ENCODE measurements at places on chromosomes 1 and 21.

GRCh38 chr1:218297867-218298266 lies 12.8 kb downstream of the RRP15 start:
- DNase-seq, result no peak

GRCh38 chr1:96683931-96684330 lies 37.7 kb upstream of the PTBP2 start:
- DNase-seq, result no peak

DNA sequence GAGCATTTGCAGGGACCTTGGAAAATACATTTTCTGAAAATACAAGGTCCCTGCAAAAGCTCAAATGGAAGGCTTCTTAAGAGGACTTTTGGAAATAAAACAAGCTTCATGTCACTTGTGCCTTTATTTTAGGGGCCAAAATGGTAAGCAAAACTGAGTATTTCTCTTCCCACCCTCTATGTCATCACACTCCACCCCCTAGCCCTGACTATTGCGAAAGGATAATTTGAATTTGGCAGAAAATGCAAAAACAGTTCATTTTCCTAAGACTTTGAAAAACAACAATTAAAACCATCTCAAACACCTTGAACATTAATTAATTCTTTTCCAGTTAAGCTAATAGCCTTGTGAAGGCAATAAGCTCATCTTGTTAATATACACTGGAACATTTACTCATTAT lies 201.7 kb downstream of the TM2D1 start:
- DNase-seq, result no peak

GRCh38 chr1:184805667-184806295 lies 51.1 kb upstream of the EDEM3 start:
- DNase-seq, result peak; percentile 63

- DNase-seq, result no peak
Measured at GRCh38 chr1:102588536-102588935, 519.8 kb downstream of the COL11A1 start.

- no peak for DNase-seq
Measured at GRCh38 chr1:63817152-63817667, 43.4 kb downstream of the ROR1 start.

GRCh38 chr1:34262023-34262853 lies 85.5 kb downstream of the C1orf94 start:
- DNase-seq, result no peak

DNA sequence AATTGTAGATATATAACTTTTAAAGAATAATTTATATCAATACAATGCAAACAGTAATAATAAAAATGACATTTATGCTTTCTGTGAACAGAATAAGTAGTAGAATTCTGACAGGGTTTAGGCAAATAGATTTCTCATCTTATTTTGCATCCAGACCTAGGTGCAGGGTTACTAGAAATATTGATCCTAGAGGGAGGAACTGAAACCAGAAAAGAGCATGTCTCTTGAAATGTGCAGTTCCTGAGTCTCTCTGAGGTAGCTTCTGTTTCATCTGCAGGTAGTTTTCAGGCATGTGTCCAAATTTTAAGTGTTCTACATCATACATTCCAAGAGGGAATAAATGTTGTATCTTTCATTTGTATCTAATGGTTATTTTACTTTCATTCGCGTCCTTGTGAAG lies 631.9 kb upstream of the ADGRL4 start:
- DNase-seq, result no peak

DNA sequence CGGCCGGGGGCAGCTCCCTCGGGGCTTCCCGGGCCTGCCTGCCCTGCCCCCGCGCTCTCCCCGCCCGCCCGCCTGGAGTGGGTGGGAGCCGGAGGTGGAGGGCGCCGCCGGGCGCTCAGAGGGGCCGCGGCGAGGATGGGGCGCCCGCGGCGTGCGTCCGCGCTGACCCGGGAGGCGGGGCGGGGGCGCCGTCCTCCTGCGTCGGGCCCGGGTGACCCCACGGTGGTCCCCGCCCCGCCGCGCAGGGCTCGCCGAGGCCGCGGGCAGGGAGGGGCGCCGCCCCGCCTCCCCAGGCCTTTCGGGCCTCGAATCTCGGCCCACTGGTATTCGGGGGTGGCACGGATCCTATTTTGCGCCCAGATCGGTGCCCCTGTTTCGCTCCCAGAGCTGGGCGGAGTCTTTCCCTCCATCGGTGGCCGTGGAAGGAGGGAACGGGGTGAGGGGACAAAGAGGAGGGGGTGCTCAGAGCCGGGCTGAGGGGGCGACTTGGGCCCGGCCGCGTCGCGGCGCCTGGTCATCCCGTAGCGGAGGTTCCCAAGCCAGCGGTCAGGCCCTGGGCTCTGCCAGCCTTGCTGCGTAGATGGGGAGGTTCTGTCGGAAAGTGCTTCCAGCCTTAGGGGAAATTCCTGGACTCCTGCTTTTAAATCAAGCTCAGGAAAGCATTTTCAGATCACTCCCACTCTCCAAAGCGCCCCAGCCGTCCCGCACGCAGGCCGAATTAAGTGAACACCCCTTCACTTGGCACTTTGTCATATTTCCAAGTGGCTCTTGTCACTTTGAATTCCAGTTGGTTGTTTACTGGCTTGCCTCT lies 545 bp downstream of the PATJ start:
- DNase-seq, result no peak

GRCh38 chr1:16245476-16246196 lies 8.7 kb upstream of the CPLANE2 start:
- DNase-seq, result no peak

GRCh38 chr1:16915627-16915973 lies 6.1 kb upstream of the CROCC start:
- DNase-seq, result no peak

- no peak for DNase-seq
Measured at GRCh38 chr1:118890851-118891384, 97.2 kb downstream of the TBX15 start.

DNA sequence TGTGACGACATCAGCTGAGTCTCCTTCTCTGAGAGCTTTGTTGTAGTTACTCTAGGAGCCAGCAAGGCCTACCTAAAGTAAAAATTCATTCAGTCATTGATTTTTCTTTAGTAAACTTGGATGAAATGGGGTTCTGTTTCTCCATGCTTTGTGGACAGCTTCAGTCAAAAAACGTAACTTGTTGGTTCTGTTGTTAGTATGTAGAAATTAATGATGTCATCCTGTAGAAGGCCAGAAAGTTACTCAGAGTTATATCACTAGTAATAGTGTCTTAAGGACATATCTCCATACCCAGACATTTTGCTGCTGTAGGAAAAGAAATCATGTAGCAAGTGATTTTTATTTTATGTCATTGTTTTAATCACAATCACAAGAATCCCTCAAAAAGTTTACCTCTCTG lies 43.0 kb downstream of the KDM1A start:
- no peak for DNase-seq

Measured in stimulated activated CD8-positive, alpha-beta memory T cell treated with anti-CD3 and anti-CD28 coated beads, Interleukin-2, amount 100 ng/mL, for 1 hour (primary cell).